ENCODE measurements at places on chromosomes 7 and 10.

DNA sequence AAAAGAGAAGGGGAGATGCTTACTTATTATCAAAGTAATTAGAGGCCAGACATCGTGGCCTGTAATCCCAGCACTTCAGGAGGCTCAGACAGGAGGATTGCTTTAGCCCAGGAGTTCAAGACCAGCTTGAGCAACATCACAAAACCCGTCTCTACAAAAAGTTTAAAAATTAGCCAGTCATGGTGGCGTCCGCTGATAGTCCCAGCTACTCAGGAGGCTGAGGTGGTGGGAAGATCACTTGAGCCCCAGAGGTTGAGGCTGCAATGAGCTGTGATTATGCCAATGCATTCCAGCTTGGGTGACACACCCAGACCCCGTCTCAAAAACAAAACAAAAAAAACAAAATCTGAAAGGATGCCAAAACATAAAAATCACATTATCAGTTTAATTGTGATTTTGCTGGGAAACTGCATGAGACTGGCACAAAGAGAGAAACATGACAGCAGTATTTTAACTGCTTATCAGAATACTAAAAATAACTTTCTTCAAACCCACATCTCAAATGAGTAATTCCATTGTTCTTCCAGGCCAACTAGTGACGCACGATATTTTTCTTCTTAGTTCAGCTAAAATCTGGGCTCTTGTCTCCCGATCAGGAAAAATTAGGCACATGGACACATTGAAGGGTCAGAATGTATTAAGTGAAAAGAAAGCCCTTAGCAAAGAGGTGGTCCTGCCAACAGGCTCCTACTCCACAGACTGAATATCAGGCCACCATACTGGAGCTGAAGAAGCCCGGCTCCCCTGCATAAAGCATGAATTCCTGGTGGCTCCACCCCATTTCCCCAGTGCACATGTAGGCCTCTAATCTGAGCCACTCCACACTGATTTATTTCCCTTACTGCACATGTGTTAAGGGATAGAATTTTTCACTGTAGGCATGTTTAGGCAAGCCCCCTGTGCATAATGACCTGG, 9.6 kb upstream of the CCM2 start:
- no peak for DNase-seq

- DNase-seq = no peak
Observed at GRCh38 chr10:127977357-127978009, 70.6 kb downstream of the PTPRE start.

GRCh38 chr10:96225119-96225518, 46.2 kb downstream of the BLNK start:
- DNase-seq = no peak

- DNase-seq = peak; percentile 24
Observed at GRCh38 chr10:119516381-119517234, 25.9 kb downstream of the RGS10 start.

- no peak for DNase-seq
Observed at GRCh38 chr10:117617659-117618058, 75.1 kb downstream of the EMX2 start.

DNA sequence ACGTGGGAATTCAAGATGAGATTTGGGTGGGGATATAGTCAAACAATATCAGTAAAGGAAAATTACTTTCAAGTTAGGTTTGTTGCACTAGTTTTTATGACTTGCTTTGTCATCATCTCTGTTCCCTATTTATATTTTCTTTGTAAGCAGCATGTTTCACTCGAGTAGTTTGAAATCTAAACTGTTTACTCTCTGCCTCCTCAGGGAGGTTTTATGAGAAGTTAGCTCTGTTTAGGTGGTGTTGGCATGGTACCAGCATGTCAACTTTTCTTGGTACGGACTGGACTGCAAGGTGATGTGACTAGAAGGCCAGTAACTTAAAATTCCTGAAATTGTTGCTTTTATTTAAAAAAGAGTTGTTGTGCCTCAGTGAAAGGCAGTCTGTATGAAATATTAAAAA, 59.2 kb upstream of the MTPN start:
- DNase-seq = no peak

- DNase-seq = no peak
Observed at GRCh38 chr10:96758423-96758822, 38.1 kb upstream of the PIK3AP1 start.
